ENCODE measurements at places on chromosomes 11 and 22. TPM values are rescaled to one million over a fixed set of nuclear protein-coding genes. Genes with fewer than 3 reads are reported as not detected.
A peak's percentile ranks its signal among the peaks of the same experiment; 100 is the strongest.

DNA sequence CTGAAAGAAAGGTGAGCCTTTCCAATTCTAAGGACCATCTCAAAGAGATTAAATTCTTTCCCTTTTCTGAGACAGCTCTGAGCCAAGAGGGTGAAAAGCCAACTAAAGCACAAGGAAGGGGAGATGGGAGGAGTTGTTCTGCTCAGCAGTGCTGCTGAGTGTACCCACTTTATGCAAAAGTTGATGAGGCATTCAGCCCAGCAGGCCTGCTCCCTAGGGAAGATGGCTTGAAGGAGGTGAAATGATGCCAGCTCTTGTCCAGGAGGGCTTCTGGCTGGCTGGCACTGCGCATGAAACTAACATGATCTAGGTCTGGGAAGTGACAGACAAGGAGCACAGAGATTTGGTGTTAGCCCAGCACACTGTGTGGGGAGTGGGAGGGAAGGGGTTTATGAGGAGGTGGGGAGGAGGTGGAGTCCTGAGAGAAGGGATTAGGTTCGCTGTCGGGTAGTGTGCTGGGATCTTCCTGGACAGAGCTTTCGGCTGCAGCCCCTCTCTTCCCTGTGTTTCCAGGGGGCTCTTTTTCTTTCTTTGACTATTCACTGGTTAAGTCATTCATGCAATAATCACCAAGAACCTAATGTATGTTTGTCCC is 225.5 kb upstream of the NARS2 start:
- no peak for DNase-seq

DNA sequence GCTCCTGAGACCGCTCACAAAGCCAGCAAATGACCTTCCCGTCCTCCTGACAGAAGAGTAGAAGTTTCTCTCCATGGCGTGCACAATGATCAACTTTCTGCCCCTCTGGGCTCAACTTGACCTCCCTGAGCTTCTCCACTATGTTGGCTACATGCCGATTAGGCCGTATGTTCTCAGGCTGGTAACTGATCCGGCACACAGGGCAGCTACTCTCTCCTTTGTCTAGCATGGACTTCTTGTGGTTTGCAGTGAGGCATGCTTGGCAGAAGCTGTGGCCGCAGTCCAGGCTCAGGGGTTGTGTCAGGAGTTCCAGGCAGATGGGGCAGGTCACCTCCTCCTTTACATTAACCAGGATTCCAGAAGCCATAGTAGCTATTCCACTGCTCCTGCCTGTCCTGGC is 5.1 kb downstream of the TRIM5 start:
- DNase-seq = no peak

DNA sequence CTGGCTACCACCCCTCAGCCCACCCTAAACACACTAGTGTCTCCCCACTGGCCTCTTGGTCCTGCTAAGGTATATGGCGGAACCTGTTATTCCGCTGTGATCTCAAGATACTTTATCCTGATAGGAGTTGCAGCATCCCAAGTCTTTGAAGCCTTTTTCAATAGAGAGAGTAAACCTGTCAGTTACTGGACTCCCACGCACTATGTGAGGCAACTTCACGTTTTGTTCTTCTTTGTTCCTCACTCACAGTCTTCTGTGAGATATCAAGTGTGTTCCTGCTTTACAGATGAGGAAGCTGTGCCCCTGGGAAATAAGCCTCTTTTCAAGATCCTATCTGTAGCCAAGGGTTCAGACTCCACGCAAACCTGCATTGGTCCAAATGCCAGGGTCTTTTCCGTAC is 127.8 kb downstream of the MYO18B start:
- no peak for DNase-seq

- DNase-seq = no peak
Measured at GRCh38 chr11:75766443-75767227, 1.9 kb upstream of the DGAT2 start.

DNA sequence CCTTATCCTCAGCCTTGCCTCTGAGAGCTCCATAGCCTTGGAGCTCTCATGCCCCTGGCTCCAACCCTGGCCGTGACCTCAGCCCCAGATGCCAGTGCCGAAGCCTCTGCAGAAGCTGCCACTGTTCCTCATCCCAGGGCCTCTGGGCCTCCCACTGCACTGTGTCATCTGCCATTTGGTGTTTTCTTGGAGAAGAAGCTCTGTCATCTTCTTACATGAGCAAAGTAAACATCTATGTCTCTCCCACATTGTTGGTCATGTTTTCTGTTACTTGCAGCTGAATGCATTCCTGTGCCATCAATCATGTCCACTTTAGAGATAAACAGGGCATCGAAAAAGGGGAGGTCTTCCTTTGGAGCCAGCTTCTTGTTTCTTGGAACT is 45.0 kb upstream of the FTH1 start:
- DNase-seq = no peak

DNA sequence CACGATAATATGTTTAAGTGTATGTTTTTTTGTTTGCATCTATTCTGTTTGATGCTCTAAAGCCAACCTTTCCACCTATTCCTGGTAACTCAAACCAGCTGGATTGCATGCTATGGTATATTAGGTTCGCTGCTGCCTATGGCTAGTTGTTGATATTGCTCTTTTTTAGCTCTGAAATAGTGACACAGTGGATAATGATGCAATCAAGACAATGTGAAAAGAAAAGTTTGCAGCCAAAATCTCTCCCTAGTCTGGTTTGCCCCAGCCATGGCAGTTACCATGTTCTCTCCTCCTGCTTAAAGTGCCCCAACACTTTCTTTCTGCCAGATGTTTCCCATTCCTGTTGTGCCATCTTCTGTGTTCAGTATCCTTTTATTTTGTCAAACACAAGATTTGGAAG is 269.7 kb downstream of the DYNC2H1 start:
- DNase-seq = no peak

GRCh38 chr22:46308283-46308988 is 11.8 kb downstream of the GTSE1 start:
- no peak for DNase-seq

GRCh38 chr22:32623943-32624342 is 149.3 kb downstream of the FBXO7 start:
- peak; percentile 72 for DNase-seq

GRCh38 chr11:60482361-60482760 is 10.2 kb upstream of the MS4A12 start:
- DNase-seq = no peak

DNA sequence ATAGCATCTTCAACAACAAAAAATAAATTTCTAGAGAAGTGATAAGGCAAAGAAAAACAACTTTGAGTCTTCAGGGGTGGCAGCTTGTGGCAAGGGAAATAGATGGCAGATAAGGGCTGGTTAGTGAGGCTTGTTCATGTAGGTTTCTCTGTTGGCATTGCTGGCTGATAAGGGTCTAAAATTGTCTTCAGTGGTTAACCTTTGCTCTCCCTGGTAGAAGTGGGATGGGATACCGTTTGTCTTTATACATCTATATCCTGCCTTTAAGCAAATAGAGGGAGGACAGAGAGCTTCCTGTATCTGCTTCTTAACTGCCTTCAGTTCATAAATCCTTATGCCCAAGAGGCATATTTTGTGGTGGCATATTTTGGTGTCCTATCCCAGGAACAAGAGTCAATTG is 57.1 kb downstream of the TRAF6 start:
- DNase-seq = no peak

DNA sequence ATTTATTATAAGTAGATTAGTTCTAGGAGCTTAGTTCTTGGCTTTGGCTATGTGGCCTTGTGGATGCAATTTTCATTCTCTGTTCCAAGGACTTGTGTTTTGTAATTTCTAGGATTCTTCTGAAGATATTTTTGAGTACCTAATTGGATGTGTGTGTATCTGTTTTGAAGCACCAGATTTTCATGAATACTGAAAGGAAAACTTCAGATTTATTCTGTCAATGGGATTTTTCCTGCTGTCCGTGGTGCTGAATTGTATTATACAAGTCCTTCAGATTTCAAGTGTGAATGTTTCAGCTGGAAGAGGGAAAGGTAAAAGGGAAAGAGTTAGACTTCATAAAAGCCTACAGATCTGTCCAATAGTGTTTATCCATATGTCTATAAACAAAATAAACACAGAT is 18.2 kb upstream of the SYN3 start:
- DNase-seq = no peak

- no peak for DNase-seq
Measured at GRCh38 chr11:61896665-61897386, 5.5 kb upstream of the FADS3 start.

DNA sequence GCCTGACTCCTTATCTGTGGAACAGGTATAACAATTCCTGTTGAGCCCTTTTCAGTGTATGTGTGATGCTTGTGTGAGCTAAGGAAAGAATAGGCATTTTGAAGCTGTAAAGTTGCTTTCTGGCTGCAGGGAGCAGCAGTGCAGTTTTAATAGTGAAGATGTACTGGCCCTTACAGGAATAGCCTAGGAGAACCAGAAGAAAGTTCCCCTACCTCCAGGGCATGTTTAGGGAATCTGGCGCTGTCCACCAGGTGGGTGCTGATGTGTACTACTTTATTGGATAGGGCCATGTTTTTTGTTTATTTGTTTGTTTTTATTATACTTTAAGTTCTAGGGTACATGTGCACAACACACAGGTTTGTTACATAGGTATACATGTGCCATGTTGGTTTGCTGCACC is 11.5 kb downstream of the BMAL1 start:
- no peak for DNase-seq

The FUT4 gene
- 5.5 TPM for total RNA-seq

The PNPLA5 gene
- total RNA-seq = not detected

The OR52E4 gene
- total RNA-seq = not detected
